Activated CD8-positive, alpha-beta memory T cell treated with anti-CD3 and anti-CD28 coated beads for 4 hours (primary cell): ENCODE measurements at places on chromosomes 7 and 10.

DNA sequence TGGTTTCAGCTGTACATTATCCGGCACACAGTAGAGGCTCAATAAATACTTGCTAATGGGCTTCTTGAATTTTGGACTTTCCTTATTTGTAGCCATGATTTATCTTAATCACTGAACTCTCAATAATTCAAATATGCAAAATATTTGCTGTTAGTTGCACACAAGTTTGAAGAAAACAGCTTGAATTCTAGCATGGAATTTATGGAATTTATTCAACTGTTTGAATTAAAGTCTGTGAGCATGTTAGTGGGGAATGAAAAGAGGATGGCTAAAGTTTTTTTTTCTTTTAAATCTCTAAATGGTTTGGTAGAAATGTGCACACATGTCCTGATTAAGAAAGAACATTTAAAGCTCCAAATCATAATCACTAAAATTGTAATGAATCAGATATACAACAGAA, 42.5 kb downstream of the SIRT1 start:
- DNase-seq, result no peak

DNA sequence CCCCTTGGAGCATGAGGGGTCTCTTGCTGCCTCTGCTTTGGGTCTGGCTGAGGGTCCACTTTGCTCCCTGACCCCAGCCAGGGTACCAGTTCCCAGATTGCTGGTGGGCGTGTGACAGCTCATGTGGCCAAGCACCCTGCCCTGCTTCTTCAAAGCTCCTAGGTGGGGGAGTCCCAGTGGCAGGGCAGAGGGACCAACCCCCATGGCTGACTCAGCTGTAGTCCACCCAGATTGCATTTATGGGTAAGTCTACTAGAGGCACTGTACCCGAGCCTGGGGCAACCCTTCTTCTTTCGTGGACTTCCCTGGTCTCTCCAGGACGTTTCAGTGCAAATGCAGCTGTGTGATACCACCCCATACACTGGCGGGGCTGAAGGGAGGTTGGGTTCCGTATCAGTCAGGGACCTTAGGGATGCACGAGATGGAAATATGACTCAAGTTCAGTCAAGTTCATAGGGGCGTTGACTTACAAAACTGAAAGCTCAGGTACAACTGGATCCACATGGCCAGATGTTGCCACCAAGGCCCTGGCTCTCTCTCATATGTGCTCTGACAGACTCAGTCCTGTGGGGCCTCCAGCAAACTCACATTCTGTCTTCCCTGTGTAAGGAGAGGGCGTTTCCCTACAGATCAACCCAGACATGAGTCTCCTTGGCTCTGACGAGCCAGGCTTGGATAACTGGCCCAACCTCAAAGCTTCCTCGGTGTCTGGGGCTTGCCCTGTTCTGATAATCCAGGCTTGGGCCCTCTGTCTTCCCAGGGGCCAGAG, 13.6 kb downstream of the PTPRE start:
- no peak for DNase-seq

GRCh38 chr7:66920256-66920655, 769 bp upstream of the TMEM248 start:
- DNase-seq, result no peak

- no peak for DNase-seq
Measured at GRCh38 chr10:132476146-132477065, 61.2 kb upstream of the INPP5A start.

GRCh38 chr10:110208614-110209453, 1.4 kb downstream of the MXI1 start:
- no peak for DNase-seq

DNA sequence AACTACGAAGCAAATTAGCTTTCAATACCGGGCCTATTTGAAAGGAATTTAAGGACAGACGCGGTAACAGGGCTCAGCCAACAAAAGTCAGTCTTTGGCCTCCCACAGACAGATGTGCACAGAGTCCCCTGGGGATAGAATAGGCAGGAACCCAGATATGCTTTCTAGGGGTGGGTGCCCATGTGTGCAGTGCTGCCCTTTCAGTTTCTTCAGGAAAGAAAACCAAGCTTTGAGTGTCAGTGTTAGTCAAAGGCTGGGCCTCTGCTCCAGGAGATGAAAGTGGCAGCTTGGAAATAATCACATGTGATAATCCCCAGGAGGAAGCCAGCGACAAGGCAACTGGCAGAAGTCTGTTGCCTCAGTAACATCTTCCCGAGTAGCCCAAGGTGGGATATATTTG, 43.8 kb upstream of the CSTF2T start:
- no peak for DNase-seq

- DNase-seq, result no peak
Measured at GRCh38 chr7:33979807-33980355, 74.5 kb downstream of the BMPER start.

- DNase-seq, result no peak
Measured at GRCh38 chr7:123502201-123502600, 32.2 kb downstream of the IQUB start.

DNA sequence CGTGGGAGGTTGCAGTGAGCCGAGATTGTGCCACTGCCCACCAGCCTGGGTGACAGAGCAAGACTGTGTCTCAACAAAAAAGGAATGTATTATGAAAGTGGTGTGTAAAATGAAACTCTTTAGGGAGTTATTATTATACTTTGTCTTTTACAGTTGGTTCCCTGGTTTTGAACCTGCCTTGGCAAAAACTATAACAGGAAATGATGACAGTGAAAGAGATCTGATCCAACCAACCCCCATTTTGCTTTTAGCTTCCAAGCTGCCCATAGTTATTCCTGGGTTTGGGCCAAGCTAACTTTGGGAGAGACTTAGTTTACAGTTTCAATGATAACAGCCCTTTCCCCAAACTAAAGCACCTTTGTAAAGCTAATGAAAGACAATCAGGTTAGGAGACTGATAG, 34.1 kb upstream of the NMT2 start:
- no peak for DNase-seq

DNA sequence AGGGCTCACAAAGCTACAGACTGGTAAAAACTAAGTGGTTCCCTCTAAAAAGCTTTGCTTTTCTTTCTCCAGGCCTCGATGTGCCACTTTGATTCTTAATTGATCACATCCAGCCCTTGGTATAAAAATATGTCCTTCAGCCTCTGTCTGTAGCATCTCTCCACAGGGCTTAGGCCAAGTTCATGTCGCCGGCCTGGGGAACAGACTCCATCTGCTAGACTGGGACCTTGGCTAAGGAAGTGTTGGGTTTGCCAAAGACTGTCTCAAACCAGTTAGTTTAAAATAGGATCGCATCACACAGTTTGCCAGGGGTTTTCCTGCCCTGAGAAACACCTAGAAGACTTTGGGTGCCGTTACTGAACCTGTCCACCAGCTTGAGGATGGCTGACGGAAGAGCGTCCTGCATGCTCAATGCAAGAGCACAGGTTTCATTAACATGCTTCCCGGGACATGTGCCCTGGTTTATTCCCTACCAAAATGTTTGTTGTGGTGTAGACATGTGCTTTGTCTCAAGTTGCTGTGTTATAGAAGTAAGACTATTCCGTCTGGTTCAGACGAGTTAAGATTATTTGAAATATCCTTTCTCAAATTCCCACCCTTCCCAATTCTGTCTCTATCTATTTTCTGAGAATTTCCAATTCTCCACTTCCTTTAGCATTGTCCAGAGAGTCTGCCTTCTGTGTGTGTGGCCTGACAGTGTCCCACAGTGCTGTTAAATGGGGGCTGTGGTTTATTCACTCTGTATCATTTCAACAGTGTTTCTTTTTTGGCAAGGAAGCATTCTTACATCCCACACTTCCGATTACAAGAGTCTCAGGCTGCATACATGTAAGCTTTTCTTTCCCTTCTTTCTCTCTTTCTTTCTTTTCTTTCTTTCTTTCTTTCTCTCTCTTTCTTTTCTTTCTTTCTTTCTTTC, 334.7 kb downstream of the INHBA start:
- no peak for DNase-seq

DNA sequence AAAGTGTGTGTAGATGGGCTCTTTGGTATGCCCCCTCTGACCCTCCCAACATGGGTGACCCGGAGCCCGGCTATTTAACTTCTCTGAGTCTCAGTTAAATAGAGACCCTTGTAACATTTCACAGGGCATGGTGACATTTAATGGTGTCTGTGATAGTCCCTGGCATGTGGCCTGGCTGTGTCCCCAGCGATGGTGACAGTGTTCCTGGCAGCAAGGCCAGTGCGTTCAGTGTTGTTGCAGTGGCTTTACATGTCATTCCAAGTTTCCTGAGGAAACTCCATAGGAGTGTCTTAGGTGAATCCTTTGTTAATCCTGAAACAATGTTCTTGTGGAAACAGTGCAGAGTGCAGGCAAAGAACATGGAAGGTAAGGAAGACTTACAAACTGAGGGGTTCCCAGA, 137.0 kb downstream of the RAMP3 start:
- no peak for DNase-seq

GRCh38 chr10:26439406-26440087, 1.4 kb downstream of the APBB1IP start:
- no peak for DNase-seq

DNA sequence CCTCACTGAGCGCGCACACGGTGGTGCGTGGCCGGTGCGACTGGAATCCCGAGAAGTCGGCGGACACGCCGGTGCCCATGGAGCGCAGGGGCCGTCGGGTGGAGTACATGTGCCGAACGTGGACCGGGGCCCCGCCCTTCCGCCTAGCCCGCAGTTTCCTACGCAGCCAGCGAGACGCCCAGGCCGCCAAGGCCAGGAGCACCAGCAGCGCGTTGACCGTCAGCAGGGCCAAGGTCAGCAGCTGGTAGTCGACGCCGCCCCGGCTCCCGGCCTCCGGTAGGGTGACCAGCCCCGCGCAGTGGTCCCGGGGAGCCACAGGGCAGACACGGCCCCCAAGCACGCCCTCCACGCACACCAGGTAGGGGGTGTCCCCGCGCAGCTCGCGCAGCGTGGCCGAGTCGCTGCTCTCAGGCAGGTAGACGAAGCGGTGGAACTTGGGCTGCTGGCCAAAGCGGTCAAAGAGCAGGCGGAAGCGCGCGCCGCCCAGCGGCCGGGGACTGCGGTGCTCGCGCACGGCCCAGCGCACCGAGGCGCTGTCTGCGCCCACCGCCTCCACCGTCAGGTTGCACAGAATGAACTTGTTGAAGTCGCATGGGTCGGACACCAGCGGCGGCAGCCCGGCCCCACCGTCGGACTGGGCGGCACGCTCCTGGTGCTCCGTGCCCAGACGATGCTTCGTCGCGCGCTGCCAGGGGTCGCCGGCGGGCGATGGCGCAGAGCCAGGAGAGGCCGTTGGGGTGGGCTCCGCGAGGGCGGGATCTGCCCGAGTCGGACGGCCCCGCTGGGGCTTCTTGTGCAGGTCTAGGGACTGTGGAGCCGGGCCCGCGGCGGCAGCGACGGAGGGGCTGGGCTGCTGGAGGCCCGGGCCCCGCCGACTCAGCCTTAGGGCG, 2.2 kb downstream of the TRIL start:
- no peak for DNase-seq

DNA sequence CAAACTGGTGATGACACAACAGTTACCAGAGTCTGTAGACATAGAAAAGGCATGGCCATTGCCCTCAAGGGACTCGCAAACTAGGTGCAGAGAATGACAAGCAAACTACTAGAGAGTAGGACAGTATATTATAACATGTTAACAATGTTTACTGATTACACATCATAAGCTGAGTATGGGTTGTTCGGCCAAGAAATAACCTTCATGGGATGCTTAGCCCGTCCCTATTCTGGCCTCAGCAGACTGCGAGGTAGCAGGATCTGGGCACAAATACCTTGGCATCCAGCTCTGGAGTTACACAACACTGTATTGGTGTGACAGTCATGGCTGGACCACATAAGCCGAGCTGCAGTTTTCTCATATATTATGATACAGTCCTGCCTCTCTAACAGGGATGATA, 51.4 kb downstream of the ABCB4 start:
- no peak for DNase-seq

GRCh38 chr10:27986821-27987220, 12.1 kb downstream of the ODAD2 start:
- DNase-seq, result no peak

DNA sequence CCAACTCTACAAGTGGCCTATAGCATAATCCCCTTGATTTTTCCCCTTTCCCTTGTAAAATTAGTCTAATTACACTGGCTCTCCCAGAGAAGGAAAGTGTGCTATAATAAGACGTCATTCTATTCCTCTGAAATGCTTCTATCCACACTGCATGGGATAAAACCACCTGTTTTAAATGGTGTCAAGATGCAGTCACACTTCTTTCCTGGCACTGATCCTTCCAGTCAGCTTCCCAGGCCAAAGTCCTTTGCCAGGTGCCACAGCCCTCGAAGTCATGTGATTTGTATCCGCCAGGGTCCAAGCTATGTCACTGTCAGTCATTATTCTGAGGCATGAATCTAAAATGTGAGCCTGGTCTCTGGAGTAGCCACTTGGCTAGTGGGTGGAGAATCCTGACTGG, 169.0 kb upstream of the KIAA1217 start:
- DNase-seq, result no peak

DNA sequence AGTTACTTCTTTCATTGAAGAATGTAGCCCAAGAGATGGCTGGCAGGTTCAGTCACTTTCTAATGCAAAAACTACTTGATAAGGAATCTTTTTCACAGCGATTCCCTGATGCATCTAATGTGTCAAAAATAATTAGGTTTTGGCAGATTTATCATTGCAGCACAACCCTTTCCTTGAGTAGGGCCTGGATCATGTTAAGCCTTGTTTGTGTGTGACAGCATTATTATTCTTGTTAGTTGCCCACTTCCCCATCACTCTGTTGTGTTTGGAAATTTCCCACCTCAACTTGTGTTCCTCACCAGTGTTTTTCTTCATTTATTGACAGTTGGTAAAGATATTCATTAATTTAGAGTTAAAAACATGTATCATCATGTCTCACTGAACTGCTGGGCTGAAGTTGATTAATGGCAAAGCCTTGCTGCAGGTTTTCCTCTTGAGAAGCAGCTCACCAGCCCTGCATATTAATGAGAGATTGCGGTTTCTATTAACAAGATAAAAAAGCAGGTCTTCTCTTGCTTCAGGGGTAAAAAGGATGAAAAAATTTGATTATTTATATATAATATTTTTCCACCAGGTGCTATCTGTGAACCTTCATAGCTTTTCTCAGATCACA, 233.3 kb upstream of the MDFIC start:
- no peak for DNase-seq

DNA sequence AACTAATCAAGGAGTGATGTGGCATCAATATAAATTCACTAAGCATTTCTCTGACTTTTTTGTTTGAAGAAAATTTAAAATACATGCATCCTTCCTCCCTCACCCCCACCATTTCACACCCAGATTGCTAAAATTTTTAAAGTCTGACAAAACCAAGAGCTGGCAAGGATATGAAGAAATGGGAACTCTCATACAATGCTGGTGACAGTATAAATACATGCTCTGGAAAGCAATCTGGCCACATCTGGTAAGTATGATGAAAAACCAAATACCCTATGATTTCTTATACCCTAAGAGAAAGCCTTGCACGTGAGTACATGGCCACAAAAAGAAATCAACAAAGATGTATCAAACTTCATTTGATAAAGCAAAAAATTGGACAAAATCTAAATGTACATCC, 31.2 kb downstream of the P4HA1 start:
- DNase-seq, result no peak

DNA sequence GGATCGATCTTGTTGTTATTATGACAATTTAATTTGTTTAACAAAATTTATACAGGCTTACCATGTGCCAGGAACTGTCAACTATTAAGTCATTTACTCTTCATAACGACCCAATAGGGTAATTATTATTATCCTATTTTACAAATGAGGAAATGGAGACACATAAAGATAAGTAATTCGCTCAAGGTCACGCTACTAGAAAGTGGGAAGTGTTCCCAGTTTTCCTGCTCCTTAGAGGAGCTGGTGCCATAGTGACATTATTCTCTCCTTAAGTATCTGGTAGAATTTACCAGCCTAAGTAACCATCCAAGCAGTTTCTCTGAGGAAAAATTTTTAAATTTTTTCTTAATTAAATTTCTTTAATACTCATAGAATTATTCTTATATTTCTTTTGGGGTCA, 360.9 kb upstream of the RNF32 start:
- no peak for DNase-seq
